Hepatocyte (in vitro differentiated cells): ENCODE measurements at places on chromosomes 3 and 15. TPM values are rescaled to one million over a fixed set of nuclear protein-coding genes. Genes with fewer than 3 reads are reported as not detected.

DNA sequence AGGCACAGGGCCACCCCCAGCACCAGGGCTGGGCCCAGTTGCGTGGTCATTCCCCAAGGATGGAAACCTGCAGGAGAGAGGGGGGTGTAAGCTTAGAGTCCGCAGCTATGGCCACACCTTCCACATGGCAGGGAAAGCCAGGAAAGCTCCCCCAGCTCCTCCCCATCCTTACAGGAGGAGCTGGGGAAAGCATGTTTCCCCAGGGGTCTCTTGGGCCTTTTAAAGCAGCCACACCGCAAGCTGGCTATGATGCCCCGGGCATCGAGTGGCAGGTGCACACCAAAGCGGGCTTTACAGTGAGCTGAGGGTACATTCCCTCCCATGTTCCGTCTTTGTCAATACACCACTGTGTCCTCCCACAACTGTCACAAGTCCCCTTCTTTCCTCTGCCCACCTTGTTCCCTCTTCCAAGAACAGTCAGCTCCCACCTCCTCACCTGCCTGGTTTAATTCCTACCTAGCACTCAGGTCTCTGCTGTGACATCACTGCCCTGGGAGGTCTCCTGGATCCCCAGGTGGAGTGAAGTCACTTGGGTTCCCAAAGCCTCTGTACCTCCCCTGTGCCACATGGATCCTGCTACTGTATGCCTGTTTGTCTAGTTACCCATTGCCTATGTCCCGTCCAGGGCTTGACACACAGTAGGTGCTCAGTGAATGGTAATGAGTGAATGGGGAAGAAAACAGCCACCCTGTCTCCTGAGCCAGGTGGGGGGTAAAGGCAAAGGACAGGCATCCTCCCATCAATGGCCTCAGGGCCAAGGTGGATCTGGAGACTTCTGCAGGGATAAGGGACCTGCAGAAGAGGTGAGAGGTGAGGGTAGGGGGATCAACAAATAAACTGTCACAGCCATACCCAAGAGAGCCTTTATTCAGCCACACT is 3.4 kb downstream of the HYAL3 start:
- H3K4me3 ChIP-seq: no peak overlapping the region
- no peaks in the 10 kb centered on the region for H3K27me3 ChIP-seq
- no peak overlapping the region for H3K27ac ChIP-seq
- peaks cover 33% of the 10 kb centered on the region for H3K4me1 ChIP-seq
- no peaks in the 10 kb centered on the region for H3K36me3 ChIP-seq

The PLXNB1 gene
- polyA plus RNA-seq: 71.3 and 79.0 TPM in 2 replicates

- no peak overlapping the region for H3K27ac ChIP-seq
- H3K36me3 ChIP-seq: no peaks in the 10 kb centered on the region
Measured at GRCh38 chr15:42275780-42276391, 2.7 kb upstream of the TMEM87A start.

The RBM5 gene
- 64.3 and 84.9 TPM in 2 replicates for polyA plus RNA-seq

The TMEM212 gene
- polyA plus RNA-seq: not detected in 2 replicates
